Esophagus mucosa (tissue), 1 donor: ENCODE measurements at places on chromosomes 16 and 17. TPM values are rescaled to one million over a fixed set of nuclear protein-coding genes. Genes with fewer than 3 reads are reported as not detected.

GRCh38 chr17:79624718-79625478, 14.0 kb upstream of the RBFOX3 start:
- no peak for ATAC-seq

GRCh38 chr17:72658675-72659074, 433.8 kb downstream of the SLC39A11 start:
- ATAC-seq, result no peak

GRCh38 chr16:27258241-27258734, 10.3 kb downstream of the NSMCE1 start:
- peak; percentile 85 for ATAC-seq

- ATAC-seq, result peak; percentile 63
Measured at GRCh38 chr16:72501739-72502593, 330.0 kb upstream of the PMFBP1 start.

DNA sequence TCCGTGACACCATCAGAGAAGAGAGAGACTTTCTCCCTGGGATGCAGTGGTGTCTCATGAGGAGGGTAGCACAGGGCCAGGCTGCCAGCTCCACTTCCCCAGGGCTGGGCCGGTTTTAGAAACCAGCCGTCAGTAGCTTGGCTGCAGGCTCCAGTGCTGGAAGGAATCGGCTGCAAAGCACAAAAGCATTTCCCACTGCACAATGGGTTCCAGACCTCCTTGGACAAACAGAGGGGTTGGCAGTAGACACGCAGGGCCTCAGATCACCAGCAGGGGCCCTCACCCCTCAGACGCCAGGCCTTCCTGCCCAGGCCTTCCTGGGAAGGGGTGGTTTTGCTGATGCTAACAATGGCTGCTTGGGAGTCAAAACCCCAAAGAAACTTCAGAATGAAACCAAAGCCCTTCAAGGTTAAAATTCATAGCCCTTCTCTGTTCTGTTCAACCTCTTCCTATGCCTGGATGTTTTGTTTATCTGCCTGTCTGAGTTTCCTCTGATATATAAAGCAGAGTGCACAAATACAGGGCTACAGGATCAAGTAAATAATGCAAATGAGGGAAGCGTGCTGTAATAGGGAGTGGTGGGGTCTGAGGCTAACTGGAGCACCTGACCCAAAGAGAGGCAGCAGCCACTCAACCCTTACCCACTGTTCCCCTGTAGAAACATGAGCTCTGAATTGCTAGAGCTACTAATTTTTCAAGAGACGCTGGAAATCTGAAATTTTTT, 26.2 kb downstream of the TEKT5 start:
- no peak for ATAC-seq

GRCh38 chr16:85360323-85361277, 248.3 kb upstream of the CIBAR2 start:
- ATAC-seq, result peak; percentile 85

GRCh38 chr16:86549076-86549892, 5.8 kb downstream of the MTHFSD start:
- no peak for ATAC-seq

DNA sequence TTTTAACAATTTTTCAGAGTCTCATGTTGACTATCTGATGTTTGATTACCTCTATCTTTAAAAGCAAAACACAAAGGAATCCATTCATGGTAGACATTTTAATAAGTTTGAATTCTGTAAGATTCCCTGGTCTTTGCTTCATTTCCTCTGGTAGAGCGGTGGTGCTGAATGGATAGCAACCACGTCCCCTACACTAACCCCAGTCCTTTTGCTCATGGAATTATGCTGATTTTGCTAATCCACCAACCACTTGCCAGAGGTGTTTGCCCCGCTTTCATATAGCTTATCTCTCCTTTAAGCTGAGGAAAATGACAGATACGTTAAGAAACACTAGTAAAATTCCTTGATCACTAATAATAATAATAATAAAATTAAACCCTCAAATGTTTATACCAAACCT, 9.5 kb downstream of the KCNJ16 start:
- no peak for ATAC-seq

GRCh38 chr17:70137451-70138230, 31.7 kb upstream of the KCNJ2 start:
- ATAC-seq, result peak; percentile 93

DNA sequence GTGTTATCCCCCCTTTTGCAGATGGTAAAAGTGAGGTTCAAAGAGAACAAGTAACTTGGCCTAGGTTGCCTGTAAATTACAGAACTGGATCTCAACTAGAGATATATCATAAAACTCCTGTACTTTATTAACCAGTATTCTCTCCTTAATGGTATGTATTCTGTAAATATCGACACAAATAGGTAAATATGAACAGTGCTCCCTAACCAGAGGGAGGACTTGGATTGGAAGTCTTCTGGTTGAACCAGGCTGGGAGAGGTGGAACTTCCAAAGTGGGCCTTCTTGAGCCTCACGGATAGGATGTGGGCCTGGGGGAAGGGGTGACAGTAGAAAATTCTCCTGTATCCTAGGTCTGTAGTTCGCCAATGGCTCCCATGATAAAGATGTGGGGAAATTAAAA, 7.7 kb downstream of the STAT5A start:
- ATAC-seq, result no peak

DNA sequence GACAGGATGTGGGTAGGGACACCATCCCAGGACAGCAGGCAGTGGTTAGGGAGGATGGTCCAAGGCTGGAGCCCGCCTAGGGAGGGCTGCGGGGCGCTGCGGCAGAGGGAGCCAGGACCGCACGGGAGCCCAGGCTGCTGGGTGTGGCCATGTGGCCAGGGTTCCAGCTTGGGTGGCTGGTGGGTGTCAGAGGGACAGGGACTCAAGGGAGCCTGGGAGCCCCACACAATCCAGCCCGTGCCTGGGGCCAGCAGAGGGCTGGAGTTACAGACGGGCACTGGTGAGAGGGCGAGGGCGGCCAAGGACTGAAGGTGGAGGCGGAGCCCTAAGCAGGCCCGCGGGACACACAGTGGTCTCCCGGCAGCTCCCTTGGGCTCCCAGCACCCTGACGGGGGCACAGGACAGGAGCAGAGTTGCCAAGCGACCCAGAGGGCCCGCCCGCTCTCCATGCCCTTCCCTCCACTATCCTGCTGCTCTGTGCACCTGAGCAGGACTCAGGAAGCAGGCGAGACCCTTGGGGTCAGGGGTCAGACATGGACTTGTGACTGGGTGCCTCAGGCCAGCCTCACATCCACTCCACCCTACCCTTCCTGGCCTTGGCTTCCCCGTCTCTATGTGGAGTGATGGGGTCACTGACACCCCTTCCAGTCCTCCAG, 7.1 kb downstream of the MRPL28 start:
- ATAC-seq, result no peak

The GJC1 gene
- 1.4 TPM for total RNA-seq

The NOD2 gene
- 15.4 TPM for total RNA-seq

The IL21R gene
- 0.56 TPM for total RNA-seq

- no peak for ATAC-seq
Measured at GRCh38 chr17:43825567-43825966, 7.4 kb downstream of the MPP3 start.

DNA sequence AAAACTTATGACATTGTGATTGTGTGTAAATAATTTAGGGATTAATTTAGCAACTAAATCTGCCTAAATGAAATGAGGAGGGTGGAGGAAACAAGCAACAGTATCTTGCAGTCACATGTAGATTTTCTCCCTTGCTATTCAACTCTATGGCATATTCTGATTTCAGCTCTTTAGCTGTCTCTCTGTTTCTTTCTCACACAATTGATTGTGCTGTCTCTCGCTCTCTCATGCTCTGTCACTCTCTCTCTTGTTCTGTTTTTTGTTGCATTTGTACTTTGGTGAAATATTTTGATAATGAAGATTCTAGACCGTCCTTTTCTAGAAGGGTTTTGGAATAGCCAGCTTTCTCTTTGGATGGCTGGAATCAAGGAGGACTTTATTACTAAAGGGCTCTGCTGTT, 70.6 kb downstream of the BCAS3 start:
- no peak for ATAC-seq

- no peak for ATAC-seq
Measured at GRCh38 chr16:87621976-87622713, 19.8 kb downstream of the JPH3 start.

The PRM3 gene
- not detected for total RNA-seq

The TUBD1 gene
- 12.5 TPM for total RNA-seq

DNA sequence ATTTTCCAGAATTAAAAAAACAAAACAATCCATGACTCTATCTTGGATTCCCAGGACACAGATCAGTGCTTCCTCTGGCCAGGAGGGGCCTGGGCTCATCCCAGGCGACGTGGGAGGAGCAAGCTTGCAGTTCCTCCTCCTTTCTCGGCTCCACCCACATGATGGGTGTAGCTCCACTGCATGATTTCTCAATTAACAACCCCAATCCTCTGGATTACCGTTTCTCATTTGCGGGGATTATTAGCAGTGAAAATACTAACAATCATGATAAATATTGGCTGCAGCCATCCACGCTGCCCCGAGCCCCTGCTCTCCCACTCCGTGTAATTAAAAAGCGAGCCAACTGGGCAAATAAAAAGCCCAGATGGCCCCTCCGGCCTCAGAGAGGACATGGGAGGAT, 46.4 kb upstream of the SDK2 start:
- ATAC-seq, result no peak

- no peak for ATAC-seq
Measured at GRCh38 chr16:396199-396598, 800 bp upstream of the NME4 start.

The ZSCAN10 gene
- total RNA-seq, result not detected

DNA sequence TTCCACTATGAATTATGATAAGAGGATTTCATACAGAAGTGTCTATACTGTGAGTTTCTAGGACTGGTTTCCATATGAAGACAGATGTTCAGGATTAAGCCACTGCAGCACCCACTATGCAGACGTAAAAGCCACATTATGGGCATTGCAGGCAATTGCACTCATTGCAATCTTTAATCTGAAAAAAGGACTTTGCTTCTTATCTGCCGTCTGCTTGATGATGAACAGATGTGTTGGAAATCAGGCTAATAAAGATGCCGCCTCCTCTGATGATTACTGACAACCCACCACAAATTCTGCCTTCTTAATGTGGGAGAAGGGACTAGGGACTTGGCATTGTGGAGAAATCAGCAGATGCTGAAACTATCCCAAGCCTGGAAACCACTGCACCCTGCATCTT, 276.9 kb downstream of the IRF8 start:
- ATAC-seq, result no peak

DNA sequence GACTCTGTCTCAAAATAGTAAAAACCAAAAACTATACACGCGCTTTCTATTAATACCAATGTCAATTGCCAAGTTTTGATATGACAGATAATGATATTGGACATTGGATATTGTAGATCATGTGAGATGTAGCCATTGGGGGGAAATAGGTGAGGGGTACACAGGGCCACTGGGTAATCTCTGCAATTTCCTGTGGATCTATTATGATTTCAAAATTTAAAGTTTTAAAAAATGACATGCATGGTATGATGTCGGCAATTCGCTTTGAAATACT, 266.0 kb downstream of the PARN start:
- no peak for ATAC-seq

The ATP2C2 gene
- 6.9 TPM for total RNA-seq

- no peak for ATAC-seq
Measured at GRCh38 chr16:87619360-87620200, 17.3 kb downstream of the JPH3 start.

DNA sequence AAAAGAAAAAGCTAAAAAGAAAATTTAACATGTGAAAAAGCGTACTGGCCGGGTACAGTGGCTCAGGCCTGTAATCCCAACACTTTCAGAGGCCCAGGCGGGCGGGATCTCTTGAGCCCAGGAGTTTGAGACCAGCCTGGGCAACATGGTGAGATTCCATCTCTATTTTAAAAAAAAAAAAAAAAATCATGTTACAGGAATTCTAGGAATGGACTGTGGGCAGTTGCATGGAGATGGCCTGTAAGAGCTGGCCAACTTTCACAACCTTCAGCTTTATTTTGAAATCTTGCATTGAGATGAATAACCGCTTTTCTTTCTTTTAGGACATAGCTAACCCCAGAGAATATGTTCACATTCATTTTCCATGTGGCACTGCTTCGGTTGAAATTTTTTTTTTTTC, 8.2 kb upstream of the CIAO3 start:
- ATAC-seq, result no peak

GRCh38 chr17:37083456-37083855, 134.7 kb downstream of the AATF start:
- ATAC-seq, result no peak

DNA sequence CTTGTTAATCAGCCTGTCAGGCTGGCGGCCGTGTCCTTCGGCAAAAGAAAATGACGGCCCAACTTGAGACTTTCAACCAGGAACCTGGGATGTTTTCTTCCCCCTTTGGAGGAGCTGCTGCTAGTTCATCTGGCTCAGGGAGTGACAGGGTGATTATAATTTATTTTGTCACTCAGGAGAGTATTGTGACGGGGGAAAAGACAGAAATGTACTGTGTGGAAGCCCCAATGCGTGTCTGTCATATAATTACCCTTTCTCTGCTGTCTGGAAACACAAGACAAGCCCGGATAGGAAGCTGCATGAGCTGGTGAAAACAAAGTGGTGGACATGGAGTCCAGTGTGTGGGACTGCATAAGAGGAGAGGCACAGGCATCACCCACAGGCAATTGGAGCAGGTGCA, 326.2 kb upstream of the HSBP1 start:
- ATAC-seq, result no peak

The ITGB3 gene
- 1.7 TPM for total RNA-seq

DNA sequence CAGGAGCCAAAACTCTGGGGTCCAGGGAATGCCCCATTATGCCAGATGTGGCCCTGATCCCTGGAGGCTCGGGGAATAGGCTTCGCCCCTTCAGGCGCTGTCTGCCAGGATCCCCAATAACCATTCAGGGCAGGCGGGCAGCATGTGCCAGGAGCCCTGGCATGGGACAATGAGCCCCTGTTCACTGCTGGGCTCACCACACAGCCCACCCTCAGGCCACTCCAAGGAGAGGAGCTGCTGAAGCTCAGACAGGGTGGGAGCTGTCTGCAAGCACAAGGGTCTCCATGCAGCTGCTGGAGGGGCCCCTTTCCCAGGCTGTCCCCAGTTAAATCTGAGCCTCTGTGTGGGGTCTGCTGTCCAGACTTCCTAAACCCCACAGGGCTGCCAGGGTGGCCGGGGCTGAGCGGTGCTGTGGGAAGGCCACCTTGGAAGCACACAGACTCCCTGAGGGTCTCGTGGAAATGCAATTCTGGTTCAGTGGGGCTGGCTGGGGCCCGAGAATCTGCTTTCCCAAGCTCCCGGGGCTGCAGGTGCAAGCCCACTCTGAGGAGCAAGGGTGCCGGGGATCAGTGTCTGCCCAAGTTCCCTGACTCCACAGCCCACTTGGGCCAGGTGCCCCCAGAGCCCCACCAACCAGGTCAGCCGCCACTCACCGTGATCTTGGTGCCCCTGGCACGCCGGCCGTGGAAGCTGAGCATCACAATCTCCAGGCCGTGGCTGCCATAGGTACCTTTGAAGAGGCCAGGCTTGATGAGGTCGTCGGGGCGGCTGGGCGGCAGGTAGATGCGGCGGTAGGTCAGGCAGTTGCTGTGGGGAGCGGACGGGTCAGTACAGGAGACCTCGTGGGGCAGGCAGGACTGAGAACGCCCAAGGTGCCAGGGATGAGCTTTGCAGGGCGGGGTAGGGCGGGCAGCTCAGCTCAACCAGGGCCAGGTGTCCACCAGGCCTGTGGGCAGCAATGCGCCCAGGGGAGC, 17.7 kb upstream of the C16orf95 start:
- no peak for ATAC-seq

The ACSM2A gene
- total RNA-seq, result not detected

GRCh38 chr16:27298132-27298531, 15.6 kb upstream of the IL4R start:
- ATAC-seq, result no peak
